Erythroblast (primary cell): ENCODE measurements at places on chromosomes 1 and 21.

DNA sequence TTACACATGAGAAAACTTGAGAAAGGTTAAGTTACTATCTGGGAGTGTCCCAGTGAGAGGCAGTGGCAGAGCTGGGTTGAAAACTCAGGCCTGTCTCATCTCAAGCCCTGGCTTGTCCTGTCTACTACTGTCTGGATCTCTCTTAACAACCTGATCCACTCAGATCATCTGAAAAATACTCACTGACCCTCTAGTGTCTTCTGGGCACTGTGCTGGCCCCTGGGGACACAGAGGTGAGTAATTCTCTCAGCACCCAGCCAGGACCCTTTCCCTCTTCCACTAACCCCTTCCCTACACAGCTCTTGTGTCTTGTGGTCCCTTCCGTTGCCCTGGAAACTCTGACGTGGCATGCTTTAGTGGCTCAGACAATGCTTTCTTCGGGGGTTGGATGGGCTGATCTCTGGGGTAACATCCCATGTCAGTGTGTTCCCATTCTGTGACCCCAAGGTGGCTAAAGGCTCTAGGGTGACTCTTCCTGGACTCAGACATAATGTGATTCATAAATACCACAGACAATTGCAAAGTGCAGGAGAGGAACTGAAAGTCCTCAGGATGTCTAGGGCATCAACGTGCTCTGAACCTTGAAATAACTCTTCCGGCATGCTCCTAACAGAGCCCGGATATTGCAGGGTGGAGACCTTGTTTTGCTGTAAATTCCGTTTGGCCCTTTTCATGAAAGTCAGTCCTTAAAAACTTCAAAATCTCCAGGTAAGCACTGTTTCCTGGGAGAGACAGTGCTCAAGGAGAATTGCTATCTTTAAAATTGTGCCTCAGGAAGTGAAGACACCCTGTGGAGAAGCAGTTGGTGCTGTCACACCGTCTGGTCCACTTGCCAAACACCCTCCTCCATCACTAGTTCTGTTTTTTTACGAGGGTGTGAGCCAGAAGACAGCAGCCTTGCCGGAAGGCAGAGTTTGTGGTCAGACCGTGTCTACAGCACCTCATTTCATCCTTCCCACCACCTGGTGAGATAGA lies 4.0 kb downstream of the SHISAL2A start:
- DNase-seq = no peak

DNA sequence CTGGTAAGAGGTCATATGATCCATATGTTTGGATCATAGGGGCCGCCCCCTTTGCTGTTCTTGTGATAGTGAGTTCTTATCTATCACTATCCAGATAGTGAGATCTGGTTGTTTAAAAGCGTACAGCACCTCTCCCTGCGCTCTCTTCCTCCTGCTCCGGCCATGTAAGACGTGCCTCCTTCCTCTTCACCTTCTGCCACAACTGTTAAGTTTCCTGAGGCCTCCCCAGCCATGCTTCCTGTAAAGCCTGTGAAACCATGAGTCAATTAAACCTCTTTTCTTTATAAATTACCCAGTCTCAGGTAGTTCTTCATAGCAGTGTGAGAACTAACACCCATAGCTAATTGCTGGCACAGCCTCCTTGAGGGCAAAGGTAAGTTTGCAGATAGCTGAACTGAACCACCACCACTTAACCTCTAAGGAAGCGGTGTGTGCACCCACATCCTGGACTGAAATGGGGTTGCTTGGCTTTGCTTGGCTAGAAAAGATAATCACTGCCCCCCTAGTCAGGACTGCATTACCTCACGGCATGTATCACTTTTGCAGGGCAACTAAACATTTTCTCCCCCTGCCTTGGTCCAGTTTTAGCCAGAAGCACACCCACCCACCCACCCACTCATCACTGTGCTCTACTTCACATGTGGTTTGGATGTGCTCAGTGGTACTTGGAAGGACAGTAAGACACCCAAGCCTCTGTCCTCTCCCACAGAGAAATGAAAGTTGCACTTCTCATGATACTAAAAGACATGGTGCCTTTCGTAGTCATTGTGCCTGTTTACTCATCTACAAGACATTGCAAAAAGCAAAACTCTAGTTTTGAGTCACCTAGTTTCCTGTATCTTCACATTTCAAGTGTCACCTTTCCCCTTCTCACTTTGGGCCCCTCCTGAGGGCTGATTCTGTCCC lies 23.1 kb upstream of the PTAFR start:
- no peak for DNase-seq

DNA sequence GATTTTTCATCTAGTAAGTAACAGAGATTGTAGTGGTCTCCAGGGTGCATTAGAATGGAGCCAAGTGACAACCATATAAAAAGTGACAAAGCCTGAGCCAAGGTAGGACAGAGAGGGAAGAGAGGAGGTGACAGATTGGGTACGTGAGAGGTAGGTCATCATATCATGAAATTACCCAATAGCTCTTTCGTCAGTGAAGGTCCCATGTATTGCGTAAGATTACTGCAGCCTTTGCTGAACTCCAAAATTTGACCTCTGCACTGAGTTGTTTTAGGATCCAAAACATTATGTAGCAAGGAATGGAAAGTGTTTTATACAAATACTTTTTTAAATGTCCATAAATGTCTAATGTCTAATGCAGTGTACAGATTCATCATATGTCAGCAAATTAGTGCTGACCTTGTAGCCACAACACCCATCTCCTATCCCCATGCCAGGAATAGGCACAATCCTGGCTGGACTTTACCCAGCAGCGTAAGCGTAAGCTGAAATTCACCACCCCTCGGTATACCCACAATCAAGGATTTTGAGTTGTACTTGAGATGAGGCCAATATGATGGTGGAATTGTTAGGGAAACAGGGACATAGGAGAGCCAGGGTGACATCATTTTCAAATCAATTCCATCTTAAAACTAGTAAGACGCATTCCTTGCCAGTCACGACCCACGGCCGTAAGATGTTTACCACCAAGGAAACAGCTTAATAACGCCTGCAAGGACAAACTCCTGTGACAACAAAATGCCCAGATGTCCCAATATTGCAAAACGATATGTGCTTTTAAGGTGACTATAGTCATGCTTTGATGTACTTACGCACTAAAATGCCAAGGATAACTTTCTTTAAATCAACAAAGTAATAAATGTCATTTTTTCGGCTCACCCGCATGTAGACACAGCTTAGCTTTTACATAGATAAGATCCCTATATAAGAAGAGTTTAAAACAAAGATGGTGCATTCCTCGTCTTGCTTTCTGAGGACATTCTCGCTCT lies 38.1 kb upstream of the GREM2 start:
- no peak for DNase-seq

DNA sequence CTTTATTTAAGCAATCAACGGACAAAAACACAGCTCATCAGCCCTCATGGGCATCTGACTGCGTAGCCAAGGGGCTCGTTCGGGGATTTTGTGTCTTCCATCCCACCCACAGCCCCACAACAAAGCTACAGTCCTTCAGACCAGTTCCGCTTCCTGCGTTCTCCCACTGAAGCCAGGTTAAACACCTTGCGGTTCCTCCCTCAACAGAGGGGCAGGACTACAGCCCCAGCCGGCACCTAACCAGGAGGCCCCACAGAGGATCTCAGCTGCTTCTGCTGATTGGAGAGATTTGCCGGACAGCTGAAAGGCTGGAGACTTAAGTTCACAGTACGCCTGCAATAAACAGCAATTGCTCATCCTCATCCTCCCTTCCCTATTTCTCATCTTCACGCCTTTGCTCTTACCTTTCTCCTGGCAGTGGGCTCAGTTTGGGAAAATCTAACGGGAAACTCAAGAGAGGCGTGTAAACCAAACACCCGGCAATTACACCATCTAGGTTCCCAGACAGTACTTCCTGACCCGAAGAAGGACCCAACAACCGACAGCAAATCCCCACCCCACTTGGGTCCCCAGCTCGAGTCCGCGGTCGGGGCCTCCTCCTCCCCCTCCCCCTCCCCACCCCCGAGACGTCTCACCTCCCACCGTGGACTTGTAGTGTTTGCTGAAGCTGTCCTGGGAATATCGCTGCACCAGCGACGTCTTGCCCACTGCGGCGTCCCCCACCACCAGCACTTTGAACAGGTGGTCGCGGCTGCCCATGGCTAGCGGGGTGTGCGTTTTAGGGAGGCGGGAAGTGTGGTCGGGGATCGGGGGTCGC lies 876 bp downstream of the RAB29 start:
- peak; percentile 32 for DNase-seq

GRCh38 chr1:201419746-201420607 lies 1.6 kb downstream of the TNNI1 start:
- no peak for DNase-seq

DNA sequence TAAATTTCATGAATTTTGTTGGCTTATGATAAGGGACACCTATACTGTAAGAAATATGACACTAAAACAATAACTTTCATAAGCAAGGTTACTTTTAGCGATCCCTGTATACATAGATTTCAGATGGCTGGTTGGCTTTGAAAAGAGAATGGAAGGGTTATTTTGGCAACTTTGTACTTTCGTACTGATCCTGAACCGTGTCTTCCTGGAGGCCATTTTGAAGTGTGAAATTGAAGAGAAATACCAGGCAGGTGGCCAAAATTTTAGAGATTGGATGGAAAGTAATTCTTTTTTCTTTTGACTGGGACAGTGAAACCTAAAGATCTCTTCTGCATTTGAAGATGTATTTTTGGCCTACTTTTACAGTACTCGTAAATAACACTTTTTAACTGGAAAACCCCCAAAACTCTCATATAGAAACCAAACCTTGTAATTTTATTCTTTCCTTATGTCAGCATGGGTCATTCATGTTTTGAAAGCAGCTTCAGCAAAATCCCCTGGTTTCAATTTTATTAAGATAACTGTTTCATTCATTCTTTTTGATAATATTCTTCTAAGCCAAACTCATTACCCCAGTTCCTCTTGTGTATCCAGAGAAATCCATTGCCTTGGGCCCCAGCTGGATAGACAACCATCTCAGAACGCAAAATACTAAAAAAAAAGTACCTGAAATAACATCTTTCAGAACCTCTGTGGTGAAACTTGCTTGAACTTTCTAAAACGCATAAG lies 38.4 kb upstream of the ZNF281 start:
- no peak for DNase-seq

GRCh38 chr1:117368116-117369108 lies 1.2 kb downstream of the MAN1A2 start:
- DNase-seq = peak; percentile 40

DNA sequence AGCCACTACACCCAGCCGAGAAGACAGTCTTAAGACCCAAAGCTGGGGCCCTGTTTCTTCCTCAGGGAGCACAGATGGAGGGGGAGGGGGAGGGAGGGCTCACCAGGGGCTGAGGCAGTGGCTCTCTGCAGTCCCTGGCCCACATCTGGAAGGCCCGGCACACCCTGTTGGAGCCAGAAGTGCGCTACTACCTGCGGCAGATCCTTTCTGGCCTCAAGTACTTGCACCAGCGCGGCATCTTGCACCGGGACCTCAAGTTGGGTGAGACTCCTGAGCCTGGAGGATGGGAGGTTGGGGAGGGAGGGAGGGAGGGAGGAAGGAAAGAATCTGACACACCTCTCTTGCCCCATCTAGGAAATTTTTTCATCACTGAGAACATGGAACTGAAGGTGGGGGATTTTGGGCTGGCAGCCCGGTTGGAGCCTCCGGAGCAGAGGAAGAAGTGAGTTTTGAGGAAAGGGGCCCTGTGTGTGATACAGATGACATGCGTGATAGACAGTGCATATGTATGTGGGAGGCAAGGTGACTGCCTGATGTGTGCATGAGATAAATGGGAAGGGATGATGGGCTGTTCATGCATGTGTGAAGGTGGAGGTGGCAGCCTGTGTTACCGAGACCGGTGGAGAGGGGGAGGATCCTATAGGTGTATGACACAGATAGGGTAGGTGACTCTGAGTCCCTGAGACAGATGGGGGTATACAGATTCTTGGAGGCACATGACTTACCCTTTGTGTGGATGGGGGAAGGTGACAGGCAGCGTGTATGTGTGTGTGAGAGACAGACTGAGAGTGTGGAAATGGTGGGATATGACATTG lies 1.5 kb downstream of the PLK3 start:
- DNase-seq = peak; percentile 50

DNA sequence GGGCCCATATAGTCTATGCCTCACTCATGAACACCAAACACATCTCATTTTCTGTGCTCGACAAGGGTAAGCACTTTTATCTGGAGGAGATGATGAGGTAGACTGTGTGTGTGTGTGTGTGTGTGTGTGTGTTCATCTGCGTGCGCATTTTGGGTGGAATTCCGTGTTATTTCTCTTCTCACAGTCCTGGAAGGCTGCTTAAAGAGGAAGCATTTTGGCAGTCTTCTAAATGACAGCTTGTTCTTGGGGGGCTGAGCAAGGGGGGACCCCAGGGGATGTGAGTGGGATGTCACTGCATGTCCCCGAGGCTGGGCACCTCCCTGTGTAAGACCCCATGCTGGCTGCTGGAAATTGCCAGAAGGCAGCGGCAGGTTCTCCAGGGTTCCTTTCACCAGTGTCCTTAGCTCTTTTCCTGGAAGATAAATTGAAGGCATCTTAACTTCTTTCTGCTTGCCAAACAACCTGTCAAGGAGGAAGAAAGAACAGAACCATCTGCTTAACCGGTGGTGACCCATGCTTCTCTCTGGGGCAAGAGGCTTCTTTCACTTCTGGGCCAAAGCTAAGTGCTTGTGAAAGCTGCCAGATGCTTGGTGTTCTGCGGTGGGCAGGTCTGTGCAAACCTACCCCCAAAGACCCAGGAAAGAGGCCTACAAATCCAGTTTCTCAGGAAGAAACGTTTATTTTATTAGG lies 9.9 kb upstream of the RD3 start:
- DNase-seq = no peak

GRCh38 chr1:166479052-166479631 lies 312.3 kb upstream of the FAM78B start:
- DNase-seq = peak; percentile 45

DNA sequence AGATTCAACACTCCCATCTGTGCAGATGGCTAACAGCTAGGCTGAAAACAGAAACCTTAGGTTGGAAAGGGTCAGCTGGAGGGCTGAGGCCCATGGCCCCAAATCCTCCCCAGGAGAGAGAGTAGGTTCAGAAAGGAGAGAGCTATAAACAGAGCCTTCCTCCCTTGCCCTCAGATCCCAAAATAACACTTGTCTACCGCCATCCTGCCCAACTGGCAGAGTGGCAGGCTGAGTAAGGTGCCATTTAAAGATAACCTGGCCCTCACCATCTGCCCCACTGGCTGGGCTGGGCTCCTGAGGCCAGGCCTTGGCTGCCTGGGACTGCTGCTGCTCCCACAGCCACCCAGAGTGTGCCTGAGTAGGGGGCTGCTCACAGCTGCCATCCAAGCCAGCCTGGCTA lies 4.3 kb upstream of the SHISA4 start:
- no peak for DNase-seq

GRCh38 chr1:39050001-39050400 lies 23.9 kb downstream of the NDUFS5 start:
- no peak for DNase-seq
